Caki2 (cell line): ENCODE measurements at places on chromosomes 3 and 15. TPM values are rescaled to one million over a fixed set of nuclear protein-coding genes. Genes with fewer than 3 reads are reported as not detected.

RAB6B gene
- 0.07 TPM in 1 of 2 replicates, not detected in the other for total RNA-seq

GOLGA8S gene
- 0.32 TPM in 1 of 2 replicates, not detected in the other for total RNA-seq

IFT57 gene
- total RNA-seq = 59.4 and 66.1 TPM in 2 replicates

BCL2A1 gene
- total RNA-seq = 3.7 TPM in 1 of 2 replicates, not detected in the other

ACOX2 gene
- 2.0 TPM in 1 of 2 replicates, not detected in the other for total RNA-seq

BNC1 gene
- not detected in 2 replicates for total RNA-seq

POLQ gene
- total RNA-seq = 1.7 and 3.0 TPM in 2 replicates

TLR9 gene
- 0.12 TPM in 1 of 2 replicates, not detected in the other for total RNA-seq

PDE8A gene
- 10.9 and 11.4 TPM in 2 replicates for total RNA-seq

CELF6 gene
- total RNA-seq = 1.7 TPM in 1 of 2 replicates, not detected in the other

DNAH12 gene
- total RNA-seq = 0.07 TPM in 1 of 2 replicates, not detected in the other

CTXND1 gene
- total RNA-seq = not detected in 2 replicates

NDUFAF3 gene
- 170 and 175 TPM in 2 replicates for total RNA-seq

SUCNR1 gene
- total RNA-seq = 0.47 TPM in 1 of 2 replicates, not detected in the other

CALML4 gene
- 0.27 and 1.8 TPM in 2 replicates for total RNA-seq

HHLA2 gene
- not detected in 2 replicates for total RNA-seq

MESP1 gene
- total RNA-seq = 2.1 and 4.7 TPM in 2 replicates

KCNMB2 gene
- not detected in 2 replicates for total RNA-seq

TRPM1 gene
- total RNA-seq = 0.07 TPM in 1 of 2 replicates, not detected in the other
